ENCODE measurements at places on chromosomes 4 and X.

- DNase-seq: no peak
Observed at GRCh38 chr4:27397886-27398285, 537.2 kb downstream of the STIM2 start.

- no peak for DNase-seq
Observed at GRCh38 chr4:166077782-166078181, 204.7 kb downstream of the TLL1 start.

GRCh38 chr4:6114181-6114580 is 86.2 kb downstream of the JAKMIP1 start:
- DNase-seq: no peak

DNA sequence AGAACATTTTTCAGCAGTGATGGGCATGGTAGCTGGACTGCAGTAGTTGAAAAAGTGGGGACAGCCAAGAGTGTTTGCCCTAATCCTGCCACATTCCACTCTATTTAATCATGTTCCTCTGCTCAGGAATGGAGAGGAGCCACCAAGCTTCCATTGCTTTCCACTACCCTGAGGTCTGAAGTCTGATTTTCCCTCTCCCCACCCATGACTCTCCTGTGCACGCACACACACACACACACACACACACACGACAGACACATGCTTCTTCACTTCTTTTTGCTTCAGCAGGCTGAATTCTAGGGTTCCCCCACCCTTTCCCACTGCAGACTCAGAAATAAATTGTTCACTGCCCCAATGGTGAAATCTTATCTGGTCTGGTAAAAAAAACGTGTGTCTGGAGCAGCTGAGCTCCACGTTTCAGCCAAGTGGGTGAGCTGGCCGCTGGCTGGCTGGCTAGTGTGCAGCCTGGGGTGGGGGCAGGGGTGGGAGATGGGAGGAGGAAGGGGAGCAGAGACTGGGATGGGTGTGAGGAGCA is 142.7 kb upstream of the NALF2 start:
- DNase-seq: no peak

GRCh38 chrX:135520022-135520552 is 373 bp upstream of the INTS6L start:
- no peak for DNase-seq

DNA sequence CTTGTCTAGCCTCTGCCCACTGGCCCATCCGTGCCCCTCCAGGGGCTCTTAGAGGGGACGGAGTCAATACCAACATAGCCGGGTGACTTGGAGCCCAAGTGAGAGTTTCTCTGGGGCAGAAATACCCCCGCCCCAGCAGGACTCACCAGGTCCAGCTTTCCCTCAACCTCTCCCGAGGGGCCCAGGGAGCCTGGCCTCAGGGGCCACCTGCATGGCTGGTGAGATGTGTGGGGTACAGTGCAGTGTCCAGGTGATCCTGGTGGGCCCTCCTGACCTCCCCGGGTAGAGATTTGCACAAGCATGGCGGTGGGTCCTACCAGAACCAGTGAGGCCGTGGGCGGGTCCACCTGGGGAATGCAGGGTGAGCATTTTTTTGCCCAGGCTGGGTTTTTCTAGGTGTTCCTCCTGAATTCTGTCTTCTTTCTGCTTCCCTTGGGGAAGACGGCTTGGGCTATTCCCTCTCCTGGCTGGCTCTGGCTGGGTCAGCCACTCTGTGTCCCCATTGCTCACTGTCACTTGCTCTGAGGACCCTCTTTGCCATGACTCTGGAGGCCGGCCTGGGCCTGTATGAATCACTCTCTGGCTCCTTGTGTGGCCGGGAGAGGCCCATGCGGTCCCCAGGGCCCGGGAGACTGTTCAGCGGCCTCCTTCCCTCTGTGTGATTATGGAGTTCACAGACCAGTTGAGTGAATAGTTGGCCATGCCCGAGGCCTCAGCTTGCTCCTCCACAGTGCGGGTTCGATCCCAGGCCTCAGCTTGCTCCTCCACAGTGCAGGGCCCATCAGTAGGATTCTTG is 71.0 kb upstream of the NKX1-1 start:
- no peak for DNase-seq

DNA sequence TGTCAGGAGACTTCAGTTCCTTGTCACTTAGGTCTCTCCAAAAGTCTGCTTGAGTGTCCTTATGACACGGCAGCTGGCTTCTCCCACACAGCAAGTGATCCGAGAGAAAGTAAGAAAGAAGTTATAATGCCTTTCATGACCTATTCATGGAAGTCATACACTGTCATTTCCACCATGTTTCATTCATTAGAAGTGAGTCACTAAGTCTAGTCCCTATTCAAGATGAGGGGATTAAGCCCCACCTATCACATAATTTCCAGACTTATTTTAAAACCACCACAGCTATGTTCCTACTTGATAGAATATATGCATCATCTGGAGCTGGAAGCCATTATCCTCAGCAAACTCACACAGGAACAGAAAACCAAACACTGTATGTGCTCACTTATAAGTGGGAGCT is 25.2 kb upstream of the COL25A1 start:
- no peak for DNase-seq

DNA sequence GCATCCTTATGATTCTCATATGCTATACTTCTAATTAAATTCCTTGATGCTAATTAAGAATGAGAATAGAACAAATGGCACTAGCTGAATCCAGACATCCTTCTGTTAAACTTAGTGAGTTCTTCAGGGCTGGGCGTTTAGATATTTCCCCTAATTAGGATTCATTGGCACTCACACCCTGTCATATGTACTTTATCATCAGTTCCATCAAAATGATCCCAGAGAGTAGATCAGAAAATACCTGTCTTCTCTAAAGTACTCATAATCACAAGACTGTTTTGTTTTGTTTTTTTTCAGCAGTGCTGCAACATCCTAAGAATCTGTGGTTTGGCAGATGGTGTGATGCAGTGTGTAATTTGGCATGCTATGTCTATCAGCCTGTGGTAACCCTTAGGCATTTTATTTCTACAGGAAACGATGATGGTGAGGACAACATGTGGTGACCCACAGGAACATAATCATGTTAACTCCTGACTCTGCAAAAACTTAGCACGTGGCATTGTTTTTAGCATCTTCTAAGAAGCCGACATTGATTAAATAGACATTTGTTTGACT is 2528.4 kb downstream of the ARAP2 start:
- DNase-seq: no peak

DNA sequence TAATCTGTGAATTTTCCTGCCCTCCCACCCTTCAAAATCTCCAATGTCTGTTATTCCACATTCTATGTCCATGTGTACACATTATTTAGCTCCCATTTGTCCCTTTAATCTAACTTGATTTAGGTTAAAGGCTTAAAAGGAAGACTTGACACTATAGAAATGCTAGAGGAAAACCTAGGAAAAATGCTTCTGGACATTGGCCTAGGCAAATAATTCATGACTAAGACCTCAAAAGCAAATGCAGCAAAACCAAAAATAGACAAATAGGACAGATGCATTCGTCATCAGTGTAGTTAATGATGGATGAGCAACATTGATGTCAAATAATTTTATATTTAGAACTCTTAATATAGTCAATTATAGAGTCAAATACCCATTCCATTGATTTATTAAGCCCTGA is 36.9 kb downstream of the INTU start:
- no peak for DNase-seq

- DNase-seq: no peak
Observed at GRCh38 chrX:21907260-21907659, 33.2 kb upstream of the SMS start.

- no peak for DNase-seq
Observed at GRCh38 chrX:132671229-132671641, 182.4 kb upstream of the MBNL3 start.

- no peak for DNase-seq
Observed at GRCh38 chrX:2781698-2782097, 29.9 kb downstream of the XG start.

GRCh38 chrX:104193485-104193884 is 27.2 kb downstream of the FAM199X start:
- no peak for DNase-seq

- DNase-seq: no peak
Observed at GRCh38 chrX:11836284-11836683, 78.2 kb downstream of the MSL3 start.

- DNase-seq: peak; percentile 66
Observed at GRCh38 chr4:6574747-6575502, at the start of gene MAN2B2. Gene MAN2B2 (plus strand): TSS chr4:6575189. CDS start chr4:6575211, 22 bp downstream.

- DNase-seq: no peak
Observed at GRCh38 chrX:38183596-38183995, 37.1 kb downstream of the SRPX start.

DNA sequence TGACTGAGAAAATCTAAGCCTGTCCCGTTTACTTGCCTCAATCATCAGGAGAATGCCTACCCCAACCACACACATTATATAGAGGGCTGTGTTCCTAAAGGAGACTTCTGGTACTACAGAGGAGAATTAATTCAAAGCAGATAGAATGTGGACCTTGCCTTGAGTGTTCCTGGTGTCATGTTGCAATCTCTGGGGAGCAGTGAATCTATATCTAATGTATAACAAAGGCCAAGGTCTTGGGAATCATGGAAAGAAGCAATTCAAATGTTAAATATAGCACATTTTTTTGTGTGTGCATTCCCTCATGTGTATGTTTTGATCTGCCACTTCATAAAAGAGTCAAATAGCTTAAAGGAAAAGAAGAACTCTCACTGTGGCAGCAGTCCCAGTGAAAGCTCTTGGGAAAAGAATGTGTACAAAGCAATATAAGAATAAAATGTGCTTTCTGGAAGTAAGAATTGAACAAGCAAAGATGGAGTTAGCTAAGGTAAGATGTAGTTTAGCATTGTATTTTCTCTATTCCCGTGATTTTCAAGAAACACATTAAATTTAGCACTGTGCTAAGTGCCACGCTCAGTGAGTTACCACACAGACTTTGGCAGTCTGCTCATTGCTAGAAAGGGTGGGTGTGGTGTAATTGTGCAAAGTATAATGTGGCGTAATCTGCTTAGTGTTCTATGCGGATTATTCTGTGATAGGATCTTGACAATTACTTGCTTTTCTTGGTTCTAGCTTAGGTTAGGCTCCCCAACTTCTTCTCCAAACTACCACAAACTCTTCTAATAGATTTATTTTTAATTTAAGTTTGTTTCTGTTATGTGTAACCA is 13.7 kb downstream of the ADH6 start:
- DNase-seq: no peak

- DNase-seq: no peak
Observed at GRCh38 chr4:124487651-124488050, 224.9 kb downstream of the ANKRD50 start.

DNA sequence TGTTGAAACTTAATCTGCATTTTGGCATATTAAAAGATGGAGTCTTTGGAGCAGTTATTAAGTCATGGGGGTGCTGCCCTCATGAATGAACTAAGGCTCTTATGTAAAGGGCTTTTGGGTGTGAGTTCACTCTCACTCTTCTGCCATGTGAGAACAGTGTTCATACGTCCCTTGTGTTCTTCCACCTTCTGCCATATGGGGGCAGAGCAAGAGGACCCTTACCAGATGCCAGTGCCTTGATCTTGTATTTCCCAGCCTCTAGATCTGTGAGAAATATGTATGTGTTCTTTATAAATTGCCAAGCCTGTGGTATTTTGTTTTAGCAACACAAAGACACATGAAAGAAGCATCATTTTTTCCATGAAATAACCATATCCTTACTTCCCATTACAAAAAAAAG is 213.9 kb downstream of the SPOCK3 start:
- DNase-seq: no peak

- DNase-seq: no peak
Observed at GRCh38 chr4:48944252-48944651, 37.7 kb upstream of the OCIAD2 start.
